ENCODE measurements at places on chromosomes 16 and 17.

DNA sequence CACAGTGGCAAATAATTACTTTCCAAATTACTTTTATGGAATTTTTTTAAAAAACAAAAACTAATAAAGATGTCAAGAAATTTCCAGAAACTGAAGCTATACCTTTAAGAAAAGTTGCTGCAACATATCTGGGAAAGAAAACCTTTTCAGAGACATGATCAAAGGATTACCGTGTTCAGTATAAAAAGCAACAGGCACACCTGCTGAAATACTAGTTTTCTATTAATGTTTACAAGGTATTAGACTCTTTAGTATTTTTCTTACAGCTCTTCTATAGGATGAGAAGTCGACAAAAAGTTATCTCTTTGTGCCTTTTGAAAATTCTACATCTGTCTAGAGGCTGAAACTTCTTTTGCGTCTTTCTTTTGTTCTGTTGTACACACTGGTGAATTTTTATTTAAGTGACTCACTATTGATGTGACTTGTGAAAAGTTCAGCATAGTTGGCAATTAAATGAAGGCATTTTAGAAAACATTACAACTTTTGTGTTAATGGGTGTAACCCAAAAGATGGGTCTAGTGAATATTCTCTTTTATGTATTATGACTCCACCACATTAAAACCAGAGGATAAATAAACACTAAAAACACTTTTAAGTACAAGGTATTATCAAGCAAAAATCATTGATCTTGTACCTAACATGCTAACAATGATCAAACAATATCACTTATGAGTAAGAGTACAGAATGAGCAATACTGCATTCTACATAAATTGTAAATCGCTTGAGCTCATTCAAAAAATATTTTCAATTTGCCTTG, 23.8 kb downstream of the NACA2 start:
- no peak for DNase-seq

- DNase-seq, result no peak
Measured at GRCh38 chr17:73393381-73393780, 81.6 kb upstream of the CDC42EP4 start.

- no peak for DNase-seq
Measured at GRCh38 chr17:40555296-40556190, 9.7 kb downstream of the CCR7 start.

GRCh38 chr17:73546114-73546513, 98.1 kb downstream of the SDK2 start:
- DNase-seq, result no peak

GRCh38 chr17:2059547-2060384, 4.9 kb downstream of the HIC1 start:
- no peak for DNase-seq

- DNase-seq, result no peak
Measured at GRCh38 chr16:11370084-11370931, 25.0 kb downstream of the RMI2 start.

DNA sequence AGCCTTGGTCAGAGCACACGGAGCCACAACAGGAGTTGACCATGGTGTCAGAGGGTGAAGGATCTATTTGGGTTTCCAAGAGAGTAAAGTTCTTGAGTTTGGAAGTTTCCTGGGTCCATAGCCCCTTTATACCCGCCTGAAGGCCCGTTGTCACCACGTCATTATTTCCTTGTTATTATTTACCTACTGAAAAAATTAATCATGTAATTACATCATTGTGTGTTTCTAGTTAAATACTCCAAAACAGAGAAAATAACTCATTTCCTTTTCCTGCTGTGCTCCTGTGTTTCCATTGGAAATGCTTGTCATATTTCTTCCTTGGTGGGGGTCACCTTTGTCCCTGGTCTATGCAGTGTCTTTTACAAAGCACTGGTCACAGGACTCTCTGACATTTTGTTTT, at the start of gene KRTAP4-8:
Gene KRTAP4-8 (minus strand): TSS at position 101 of the 400 bp plus-strand sequence. CDS start 58 bp downstream, at position 43.
- no peak for DNase-seq

DNA sequence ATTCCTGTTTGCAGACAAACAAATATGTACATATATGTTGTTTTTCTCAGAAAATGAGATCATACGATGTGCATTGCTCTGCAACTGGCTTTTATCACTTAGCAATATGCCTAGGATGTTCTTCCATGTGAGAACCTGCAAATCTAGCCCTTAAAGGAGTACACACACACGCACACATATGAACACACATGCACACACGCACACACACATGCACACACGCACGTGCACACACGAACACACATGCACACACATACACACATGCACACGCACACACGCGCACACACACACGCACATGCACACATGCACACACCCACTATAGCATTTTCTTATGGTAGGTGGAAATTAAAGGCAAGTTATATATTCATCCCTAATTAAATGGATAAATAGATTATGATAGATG, 8.1 kb upstream of the OR2C1 start:
- no peak for DNase-seq

DNA sequence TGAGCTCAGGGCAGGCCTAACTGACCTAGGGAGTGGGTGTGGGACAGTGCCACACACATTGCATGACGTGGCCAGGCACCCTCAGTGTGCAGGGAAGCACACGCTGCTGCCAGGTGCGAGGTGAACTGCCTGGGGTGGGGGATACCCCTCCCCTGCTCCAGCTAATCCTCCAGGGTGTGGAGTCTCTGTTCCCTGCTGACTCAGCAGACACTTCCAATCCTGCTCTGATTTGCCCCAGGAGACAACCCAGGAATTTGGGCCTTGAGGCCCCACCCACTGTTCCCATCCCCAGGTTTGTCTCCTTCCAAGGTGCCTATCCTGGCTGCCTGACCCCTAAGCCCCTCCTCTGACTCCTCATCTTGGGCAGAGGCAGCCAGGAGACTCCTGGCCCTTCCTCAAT, 10.7 kb downstream of the DLX3 start:
- no peak for DNase-seq

DNA sequence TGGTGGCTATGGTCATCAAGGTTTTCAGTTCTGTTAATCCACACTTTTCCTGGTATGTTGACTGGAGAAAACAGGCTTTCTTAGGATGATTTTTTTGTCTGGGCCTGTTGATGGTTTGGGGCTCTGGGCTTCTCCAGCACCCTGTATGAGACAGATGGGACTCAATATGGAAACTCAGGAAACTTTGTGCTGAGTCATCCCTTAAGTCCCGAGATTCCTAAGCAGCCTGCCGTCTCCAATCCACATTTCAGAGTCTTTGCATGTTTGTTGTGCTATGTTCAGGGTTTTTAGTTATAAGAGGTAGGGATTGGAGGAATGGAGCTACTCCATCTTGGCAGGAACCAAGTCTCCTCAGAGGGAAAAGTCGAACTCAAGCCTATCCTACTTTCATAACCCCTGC, 253.3 kb upstream of the FOXF1 start:
- DNase-seq, result no peak

- no peak for DNase-seq
Measured at GRCh38 chr16:81752876-81753227, 26.2 kb upstream of the PLCG2 start.

DNA sequence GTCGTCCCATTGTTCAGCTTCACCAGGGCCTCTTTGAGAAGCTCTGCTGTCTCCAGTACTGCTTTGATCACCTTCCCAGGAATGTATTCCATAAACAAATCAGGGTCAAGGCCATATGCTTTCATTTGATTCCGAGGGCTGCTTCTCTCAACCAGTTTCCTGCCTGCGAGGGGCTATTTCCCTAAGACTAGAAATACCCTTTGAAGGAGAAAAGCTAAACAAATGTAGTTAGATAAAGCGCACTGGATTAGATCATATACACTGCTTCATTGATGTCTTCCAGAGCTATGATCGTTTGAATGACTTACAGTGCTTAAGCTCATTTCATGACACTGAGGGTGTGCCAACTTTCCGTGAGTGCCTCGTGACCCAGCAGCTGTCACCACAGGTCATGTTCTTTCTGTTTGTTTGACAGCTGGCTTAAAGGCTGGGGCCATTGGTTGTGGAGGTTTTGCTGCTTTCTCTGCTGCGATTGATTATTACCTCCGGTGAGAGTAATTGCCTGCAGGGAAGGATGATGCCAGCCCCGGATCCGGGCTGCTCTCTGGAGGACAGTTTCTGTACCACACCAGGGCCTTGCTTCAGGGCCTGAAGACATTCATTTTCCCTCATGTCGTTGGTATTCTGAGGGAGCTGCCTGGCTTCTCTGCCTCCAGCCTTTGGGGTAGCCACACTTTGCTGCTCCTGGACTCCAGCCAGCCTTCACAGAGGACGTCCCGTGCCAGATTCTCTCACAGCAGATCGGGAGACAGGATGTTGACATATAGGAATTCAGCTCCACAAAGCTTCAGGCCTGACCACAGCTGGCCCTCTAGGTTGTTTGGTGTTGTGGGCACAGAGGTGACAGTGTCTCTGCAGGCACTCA, 3.9 kb downstream of the TIMM22 start:
- DNase-seq, result no peak

DNA sequence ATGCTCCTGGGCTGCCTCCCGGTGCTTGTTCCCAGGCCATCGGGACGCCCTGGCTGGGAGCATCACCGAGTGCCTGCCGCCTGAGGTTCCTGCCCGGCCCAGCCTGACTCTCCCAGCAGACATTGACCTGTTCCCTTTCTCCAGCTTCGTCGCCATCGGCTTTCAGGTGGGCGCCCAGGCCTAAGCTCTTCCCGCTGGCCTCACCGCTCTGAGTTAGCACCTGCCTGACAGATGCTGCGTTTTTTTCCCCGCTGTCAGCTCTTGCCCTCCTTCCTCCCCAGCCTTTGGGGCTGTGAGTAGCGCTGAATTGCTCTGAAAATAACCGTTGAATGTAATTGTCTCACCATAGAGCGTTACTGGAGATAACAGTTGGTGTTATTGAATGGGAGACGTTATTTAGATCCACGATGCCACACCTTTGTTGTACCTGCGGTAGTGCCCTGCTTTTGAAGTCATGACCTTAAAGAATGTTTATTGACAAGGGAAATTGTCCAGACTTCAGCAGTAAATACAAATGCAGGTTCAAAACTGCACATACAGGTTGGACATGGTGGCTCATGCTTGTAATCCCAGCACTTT, 21.3 kb upstream of the SMIM5 start:
- no peak for DNase-seq

- no peak for DNase-seq
Measured at GRCh38 chr16:87445486-87445885, 47.3 kb downstream of the ZCCHC14 start.

GRCh38 chr17:33874617-33875060, 380.4 kb upstream of the CCL2 start:
- DNase-seq, result no peak

DNA sequence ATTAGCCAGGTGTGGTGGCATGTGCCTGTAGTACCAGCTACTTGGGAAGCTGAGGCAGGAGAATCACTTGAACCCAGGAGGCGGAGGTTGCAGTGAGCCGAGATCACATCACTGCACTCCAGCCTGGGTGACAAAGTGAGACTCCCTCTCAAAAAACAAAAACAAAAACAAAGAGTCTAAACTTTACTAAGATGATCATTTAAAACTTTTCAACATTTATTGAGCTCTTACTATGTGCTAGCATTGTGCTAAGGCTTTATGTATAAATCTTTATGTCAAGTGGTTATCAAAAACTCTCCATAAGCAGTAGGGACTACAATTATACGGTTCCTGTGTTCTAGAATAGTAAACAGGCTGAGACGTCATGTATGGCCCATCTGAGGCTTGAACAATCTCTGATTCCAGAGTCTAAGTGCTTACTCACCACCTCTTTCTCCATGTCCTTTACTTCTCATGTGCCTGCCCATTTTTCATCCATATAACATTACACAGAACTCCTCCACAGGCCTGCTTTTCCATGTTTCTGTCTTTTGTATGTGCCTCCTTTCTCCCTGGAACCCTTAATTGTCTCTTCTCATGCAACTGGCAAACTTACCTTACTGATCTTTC, 66.7 kb downstream of the NUP88 start:
- no peak for DNase-seq

- no peak for DNase-seq
Measured at GRCh38 chr16:11121083-11121608, 134.9 kb downstream of the SOCS1 start.

GRCh38 chr16:86573646-86574508, 4.5 kb upstream of the FOXL1 start:
- DNase-seq, result no peak

DNA sequence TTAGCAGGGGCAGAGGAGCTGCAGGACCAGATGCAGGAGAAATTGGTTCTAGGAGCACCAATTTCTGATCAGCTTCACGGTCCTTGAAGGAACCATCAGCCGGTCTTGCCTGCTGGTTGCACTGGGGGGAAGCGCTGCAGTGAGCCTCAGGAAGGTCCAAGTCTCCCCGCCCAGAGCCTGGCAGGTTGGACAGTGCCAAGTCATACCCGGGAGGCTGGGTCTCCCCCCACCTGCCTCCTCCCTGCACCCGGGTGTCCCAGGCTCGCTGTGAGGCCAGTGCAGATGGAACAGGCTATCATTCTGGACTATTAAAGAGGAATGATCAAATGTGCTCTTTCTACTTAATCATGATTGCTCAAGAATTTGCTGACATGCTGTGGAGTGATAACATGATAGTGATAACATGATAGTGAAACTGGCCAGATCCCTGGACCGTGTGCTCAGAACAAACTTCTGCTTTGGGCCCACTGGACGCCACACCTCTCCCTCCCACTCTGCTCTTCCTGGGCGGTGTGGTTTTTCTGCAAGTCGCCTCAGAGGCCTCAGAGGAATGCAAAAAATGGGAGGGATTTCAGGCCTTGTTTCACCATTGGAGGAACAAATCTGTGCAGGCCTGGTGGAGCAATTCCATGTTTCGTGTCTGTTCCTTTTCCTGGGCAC, 236.0 kb downstream of the IRF8 start:
- no peak for DNase-seq

DNA sequence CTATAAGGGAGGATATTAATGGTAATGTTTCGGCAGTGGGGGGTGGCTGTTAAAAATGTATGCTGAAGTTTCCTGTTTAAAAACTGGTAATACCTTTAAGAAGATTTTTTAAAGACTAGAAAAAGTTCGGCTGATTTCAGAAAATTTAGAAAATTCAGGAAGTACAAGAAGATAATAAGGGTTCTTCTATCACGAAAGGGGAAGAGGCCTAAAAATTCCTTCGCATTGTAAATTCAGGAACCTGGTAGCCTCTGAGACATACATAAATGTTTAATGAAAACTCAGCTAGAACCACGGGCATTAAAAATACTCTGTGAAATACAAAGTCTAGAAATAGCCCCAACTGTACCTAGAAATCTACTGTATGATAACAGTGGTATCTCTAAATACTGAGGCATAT, 181.2 kb downstream of the PARN start:
- no peak for DNase-seq

- DNase-seq, result no peak
Measured at GRCh38 chr17:48905987-48906515, 2.2 kb upstream of the UBE2Z start.

DNA sequence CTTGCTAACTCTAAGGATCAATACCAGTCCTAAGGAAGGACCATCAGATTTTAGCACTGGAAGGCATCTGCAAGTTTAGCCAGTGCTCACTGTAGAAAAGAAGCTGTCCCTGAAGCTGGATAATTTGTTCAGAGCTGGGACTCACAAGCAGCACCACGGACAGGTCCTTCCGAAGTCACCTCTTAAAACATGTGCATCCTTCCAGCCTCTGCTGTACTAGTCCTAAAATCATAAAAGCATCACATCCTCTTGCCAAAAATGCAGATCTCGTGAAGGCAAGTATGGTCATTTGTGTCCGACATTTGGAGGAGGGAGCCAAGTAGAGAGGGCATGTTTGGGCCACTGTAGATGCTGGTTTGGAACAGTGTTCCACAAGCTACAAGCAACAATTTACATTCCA, 506.9 kb downstream of the RBFOX1 start:
- no peak for DNase-seq
